ENCODE measurements at places on chromosomes 6 and 20.

DNA sequence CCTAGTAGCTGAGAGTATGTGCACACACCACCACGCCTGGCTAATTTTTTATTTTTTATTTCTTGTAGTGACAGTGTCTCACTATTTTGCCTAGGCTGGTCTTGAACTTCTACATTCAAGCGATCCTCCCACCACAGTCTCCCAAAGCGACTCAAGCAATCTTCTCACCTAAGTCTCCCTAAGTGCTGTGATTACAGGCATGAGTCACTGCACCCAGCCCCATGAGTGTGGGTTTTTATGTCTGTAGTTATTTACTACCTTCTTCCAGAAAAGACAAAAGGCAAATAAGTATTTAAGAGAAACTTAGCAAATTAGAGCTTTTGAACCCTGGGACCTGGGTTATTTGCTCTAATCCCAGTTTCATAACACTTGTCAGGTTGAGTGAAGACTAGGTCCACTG lies 92.3 kb upstream of the HCRTR2 start:
- DNase-seq: no peak

GRCh38 chr6:36245572-36246061 lies 24.2 kb upstream of the PNPLA1 start:
- DNase-seq: no peak

DNA sequence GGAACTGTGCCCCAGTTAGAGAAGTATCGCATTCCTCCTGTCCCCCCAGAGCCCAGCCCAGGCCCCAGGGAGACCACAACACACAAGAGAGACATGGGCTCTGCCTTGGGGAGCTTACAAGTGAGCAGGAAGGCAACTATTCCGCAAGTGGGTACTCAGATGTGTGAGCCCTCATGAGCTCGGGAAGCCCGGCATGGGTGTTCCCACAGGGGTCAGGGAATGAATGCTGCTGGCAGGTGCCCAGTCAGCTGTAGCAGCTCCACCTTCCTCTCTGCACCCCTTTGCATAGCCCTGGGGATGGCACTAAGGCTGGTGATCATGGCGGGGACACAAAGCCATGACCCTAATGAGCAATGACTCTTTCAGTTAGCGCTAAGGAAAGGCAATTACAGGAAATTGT lies 194.1 kb downstream of the SYNDIG1 start:
- DNase-seq: no peak

DNA sequence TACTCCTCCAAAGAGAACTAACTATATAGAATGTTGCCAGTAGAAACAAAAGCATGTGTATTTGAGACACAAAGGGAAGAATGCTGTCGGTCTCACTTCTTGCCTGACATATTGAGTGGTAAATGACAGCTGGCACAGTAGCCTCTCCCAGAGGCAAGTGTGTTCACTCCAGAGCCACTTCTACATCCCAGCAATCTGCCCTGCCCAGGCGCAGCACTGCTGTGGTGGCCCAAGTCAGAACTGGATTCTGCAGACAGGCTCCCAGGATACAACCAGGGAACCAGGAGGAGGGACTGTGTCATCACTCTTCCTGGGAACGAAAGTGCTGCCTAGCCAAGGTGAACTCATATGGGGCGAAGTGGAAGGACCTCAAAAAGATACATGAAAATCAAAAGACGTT lies 103.2 kb upstream of the ARMC2 start:
- DNase-seq: no peak

- no peak for DNase-seq
These were observed 5.2 kb downstream of the RAET1G start for GRCh38 chr6:149917679-149918078.

DNA sequence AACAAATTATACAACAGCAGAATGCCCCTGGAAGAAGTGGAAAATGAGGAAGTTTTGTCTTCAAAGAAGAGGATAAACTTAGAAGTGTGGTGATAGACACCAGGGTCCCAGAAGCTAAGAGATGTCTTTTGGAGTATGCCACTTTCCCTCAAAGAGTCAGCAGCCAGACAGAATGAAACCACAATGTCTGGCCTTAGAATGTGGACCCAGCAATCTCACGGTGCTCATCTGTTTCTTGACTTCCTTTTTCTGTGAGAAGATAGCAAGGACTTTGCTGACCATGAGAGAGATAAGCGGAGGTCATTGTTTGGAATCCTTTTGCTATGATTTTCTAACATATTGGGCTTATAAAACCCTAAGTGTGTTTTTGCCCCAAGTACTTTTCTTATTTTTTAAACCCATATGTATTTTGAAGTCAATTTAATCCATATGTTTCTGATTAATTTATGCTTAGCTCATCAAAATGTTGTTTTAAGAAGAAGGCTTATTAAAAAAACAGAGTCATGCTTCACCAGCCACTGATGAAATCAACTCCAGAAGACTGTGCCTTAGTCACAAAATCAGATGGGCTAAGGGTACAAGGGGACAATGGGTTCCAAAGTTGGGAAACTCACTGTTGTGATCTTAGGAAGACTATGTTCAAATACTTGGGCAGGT lies 451.2 kb upstream of the JAG1 start:
- DNase-seq: no peak

DNA sequence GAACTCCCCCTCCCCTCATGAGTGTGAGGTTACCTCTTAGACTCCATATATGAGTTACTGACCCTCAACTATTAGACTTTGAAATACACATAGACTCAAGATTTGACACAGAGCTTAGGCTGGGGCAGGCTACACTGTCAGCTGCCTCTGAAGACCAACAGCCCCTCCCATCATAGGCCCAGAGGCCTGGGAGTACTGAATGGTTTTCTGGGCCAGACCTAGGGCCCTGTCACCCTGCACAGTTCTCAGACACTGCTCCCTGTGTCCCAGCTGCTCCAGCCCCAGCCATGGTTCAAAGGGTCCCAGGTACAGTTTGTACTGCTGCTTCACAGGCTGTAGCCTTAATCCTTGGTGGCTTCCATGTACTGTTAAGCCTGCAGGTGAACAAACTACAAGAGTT lies 132.1 kb upstream of the MOCS1 start:
- no peak for DNase-seq

DNA sequence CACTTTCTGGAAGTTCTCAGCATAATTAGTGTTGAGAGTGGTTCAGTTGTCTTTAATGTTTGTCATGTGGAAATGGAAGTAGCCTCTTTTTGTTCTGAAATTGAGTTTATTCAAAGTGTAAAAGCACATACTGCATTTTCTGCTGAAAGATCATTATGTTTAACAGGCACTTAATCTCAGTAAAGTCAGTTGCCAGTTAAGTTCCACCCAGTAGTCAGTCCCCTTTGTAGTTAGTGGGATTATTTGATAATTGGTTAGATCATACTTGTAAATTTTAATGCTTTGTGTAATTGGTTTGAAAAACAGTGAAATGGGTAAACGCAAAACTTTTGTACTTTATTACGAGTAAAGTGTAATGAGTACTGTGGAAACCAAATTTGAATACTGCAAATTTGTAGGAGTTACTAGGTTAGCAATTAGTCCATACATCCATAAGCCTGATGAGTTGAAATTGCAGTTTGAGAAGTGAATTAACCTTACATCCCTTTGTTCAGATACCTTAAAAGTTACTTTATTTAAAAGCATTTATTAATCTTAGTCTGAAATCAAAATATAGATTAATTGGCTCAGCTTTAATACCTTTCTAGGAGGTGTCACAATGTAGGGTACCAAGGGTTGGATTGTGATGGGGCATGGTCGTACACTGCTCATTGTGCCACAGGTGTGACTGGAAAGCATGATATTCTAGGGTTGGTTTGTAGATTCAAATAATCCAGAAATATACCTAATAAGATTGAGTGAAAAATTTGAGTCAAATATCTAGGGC lies 4.4 kb downstream of the SRSF6 start:
- DNase-seq: no peak

- no peak for DNase-seq
These were observed 10.6 kb downstream of the KCNG1 start for GRCh38 chr20:51012357-51012756.

GRCh38 chr6:168157272-168158212 lies 78.5 kb upstream of the FRMD1 start:
- DNase-seq: no peak

DNA sequence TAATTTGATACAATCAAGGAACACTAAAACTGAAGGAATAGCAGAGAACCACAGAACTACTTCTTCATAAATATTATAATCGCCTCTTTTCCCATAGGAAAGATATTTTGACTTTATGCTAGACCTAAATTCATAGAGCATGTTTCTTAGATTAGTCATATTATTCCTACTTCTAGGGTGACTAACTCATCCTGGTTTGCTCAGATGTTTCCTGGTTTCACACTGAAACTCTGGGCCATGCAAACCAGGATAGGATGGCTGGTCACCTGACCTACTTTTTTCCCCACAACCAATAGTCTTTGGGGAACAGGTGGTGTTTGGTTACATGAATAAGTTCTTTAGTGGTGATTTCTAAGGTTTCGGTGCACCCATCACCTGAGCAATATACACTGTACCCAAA lies 42.8 kb downstream of the MMS22L start:
- DNase-seq: no peak

DNA sequence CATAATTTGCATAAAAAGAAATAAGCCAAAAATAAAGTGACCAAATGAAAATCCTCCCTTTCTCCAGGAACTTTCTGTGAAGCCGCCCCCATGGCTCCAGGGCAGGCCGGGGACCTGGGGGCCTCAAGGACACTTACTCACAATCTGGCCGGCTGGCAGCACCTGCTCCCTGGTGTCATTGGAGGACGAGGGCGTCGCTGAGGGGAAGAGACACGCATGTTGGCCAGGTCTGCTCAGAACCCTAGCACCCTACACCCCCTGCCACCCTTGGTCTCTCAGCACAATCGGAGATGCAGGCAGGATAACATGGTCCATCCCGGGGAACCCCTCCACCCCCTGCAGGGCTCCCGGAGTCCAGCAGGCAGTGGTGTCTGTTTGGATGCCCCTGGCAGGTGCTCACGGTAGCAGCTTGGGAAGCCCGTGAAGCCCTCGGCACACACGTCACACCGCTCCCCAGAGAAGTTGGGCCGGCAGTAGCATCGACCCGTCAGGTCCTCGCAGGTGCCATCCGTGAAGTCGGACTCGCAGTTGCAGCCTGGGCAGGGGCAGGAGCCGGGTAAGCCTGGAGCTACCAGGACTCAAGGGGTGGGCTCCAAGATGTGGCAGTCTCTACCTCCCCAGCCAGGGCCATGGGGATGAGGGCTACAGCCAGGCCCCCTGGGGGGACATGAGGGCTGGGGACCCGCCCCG lies 21.3 kb downstream of the LAMA5 start:
- DNase-seq: no peak

- no peak for DNase-seq
These were observed at the start of gene PLTP for GRCh38 chr20:45911486-45912343. Gene PLTP, minus strand, starts transcription at chr20:45912155. Its CDS starts 703 bp downstream, at chr20:45911452.

DNA sequence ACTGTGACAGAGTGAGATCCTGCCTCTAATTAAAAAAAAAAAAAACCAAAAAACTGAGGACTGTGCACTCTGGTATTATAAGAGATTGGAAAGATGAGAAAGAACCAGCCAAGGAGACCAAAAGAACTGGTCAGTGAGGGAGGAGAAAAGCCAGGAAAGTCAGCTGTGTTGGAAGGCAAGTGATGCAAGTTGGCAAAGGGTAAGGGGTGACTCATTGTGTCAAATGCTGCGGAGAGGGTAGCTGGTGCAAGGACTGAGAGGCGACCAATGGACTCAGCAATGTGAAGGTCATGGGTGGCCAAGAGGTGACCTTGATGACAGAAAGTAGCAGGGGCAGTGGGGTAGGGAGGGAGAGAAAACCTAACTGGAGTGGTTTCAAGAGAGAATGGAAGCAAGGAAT lies 27.4 kb upstream of the LRRN4 start:
- no peak for DNase-seq

- DNase-seq: no peak
These were observed 13.4 kb downstream of the MTFR2 start for GRCh38 chr6:136236466-136237293.

DNA sequence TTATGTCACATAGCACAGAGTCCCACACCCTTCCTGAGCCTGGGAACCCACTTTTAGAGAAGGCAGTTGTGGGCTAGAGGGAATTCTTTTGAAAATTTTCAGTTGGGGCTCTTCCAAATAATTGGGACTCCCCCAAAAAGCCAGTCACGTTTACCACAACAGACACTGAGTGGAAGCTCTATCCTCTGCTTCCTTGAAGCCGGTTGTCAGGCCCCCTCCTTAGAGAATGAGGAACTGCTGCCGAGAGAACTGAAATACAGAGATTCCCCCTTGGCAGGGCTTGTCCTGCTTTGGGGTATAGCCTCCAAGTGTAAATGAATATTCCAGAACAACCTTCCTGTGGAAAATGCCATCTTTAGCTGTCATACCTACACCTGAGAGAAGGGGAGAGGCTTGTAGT lies 2.7 kb upstream of the JAG1 start:
- DNase-seq: no peak

DNA sequence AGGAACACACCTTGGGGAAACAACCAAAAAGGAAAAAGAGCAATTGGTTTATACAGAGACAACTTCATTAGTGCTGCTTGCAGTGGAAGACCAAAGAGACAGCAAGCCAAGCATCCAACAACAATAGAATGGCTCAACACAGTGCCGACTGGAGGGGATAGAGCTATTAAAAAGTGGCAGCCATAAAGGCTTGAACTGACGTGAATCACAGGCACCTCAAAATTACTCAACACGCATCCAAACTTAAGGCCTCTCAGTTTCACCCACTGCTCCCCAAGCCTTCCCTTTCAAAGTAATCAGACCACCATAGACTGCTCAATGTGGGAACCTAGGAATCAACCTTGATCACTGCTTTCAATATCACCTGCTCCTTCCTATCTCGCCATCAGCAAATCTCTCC lies 9.7 kb downstream of the TNFRSF21 start:
- no peak for DNase-seq

DNA sequence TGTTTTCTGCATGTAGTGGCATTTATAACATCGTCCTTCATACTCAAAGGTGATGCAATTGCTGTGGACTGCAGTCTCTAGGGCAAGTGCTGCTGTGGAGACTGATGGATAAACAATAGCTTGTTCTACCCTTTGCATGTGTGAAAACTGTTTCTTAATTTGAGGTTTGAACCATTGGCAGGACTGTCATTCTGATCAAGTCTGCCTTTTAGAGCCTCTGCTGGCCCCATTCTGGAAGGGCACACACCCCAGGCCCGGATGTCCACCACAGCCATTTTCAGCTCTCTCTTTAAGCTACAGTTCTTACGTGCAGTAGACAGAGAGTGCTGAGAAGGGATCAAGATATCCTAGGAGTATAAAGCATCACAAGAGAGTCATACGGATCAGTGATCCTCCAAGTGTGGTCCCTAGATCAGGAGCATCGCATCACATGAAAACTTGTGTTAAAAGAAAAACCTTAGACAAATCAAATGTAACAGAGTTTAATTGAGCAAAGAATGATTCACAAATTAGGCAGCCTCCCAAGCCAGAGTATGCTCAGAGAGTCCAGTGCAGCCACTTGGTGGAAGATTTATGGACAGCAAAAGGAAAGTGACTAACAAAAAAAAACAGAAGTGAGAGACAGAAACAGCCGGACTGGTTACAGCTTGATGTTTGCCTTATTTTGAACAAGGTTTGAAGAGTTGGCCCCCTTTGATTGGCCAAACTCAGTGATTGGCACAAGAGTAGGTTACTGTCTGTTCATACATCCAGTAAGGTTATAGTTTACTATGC lies 52.0 kb downstream of the FRK start:
- DNase-seq: no peak

DNA sequence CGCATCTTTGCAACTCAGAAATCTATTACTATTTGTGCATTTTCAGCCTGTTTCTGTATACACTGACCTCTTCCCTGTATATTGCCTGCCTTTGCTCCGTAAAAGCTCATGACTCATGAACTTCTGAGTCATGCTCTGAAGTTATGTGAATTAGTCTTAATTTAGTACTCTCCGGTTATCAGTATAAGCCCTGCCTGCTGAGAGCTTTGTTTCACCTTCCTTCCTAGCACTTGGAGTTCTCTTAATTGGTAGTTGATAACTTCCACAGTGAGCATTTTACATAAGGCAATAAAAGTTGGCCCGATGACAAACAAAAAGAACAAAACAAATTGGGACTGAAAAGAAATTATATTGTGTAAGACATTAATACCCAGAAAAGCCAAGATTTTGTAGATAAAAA lies 231.4 kb downstream of the GJA1 start:
- no peak for DNase-seq
